A549 treated with CORT108297 at 1 μM for 4 hours (cell line): ENCODE measurements at places on chromosomes 2 and 18. TPM values are rescaled to one million over a fixed set of nuclear protein-coding genes. Genes with fewer than 3 reads are reported as not detected.

The GREB1L gene
- total RNA-seq: 1.4 to 2.9 TPM (median 1.9 TPM) in 5 replicates

The CDH19 gene
- 0.62 to 1.8 TPM (median 1.1 TPM) in 5 replicates for total RNA-seq

The ABCB11 gene
- 0.01 to 0.02 TPM (median 0.02 TPM) in 5 replicates for total RNA-seq

The LYG2 gene
- total RNA-seq: not detected in 5 replicates

The PLCD4 gene
- total RNA-seq: 0.33 to 0.59 TPM (median 0.40 TPM) in 5 replicates

The UGT1A10 gene
- 0.06 TPM in 1 of 5 replicates, not detected in the others for total RNA-seq

The SP5 gene
- 0.05 TPM in 1 of 5 replicates, not detected in the others for total RNA-seq

The CRYGD gene
- not detected in 5 replicates for total RNA-seq

The MOCOS gene
- 2.5 to 3.7 TPM (median 3.1 TPM) in 5 replicates for total RNA-seq

The NEU2 gene
- not detected in 5 replicates for total RNA-seq

The PRKAG3 gene
- not detected in 5 replicates for total RNA-seq

The ACTR2 gene
- 132 to 176 TPM (median 160 TPM) in 5 replicates for total RNA-seq

The TUBA3E gene
- 0.13 to 0.29 TPM (median 0.16 TPM) in 4 of 5 replicates, not detected in the other for total RNA-seq

The C2orf66 gene
- total RNA-seq: 0.06 to 0.13 TPM (median 0.07 TPM) in 3 of 5 replicates, not detected in the others

The PTMA gene
- 1,439 to 1,763 TPM (median 1,540 TPM) in 5 replicates for total RNA-seq

The MAP2 gene
- total RNA-seq: 0.36 to 0.82 TPM (median 0.47 TPM) in 5 replicates

The ZC3H8 gene
- 12.7 to 17.3 TPM (median 15.1 TPM) in 5 replicates for total RNA-seq

The CCDC138 gene
- 6.6 to 8.8 TPM (median 8.1 TPM) in 5 replicates for total RNA-seq

The GRHL1 gene
- 0.64 to 1.3 TPM (median 0.99 TPM) in 5 replicates for total RNA-seq

The LRRC30 gene
- total RNA-seq: not detected in 5 replicates

The ME2 gene
- 33.0 to 42.7 TPM (median 36.0 TPM) in 5 replicates for total RNA-seq

The RAB11FIP5 gene
- total RNA-seq: 32.2 to 38.0 TPM (median 36.3 TPM) in 5 replicates

The KIF1A gene
- total RNA-seq: 0.64 to 1.0 TPM (median 0.81 TPM) in 5 replicates

The UGT1A6 gene
- total RNA-seq: 0.87 to 1.9 TPM (median 1.1 TPM) in 5 replicates
